ENCODE measurements at places on chromosomes 5 and 9. TPM values are rescaled to one million over a fixed set of nuclear protein-coding genes. Genes with fewer than 3 reads are reported as not detected.
A peak's percentile ranks its signal among the peaks of the same experiment; 100 is the strongest.

DNA sequence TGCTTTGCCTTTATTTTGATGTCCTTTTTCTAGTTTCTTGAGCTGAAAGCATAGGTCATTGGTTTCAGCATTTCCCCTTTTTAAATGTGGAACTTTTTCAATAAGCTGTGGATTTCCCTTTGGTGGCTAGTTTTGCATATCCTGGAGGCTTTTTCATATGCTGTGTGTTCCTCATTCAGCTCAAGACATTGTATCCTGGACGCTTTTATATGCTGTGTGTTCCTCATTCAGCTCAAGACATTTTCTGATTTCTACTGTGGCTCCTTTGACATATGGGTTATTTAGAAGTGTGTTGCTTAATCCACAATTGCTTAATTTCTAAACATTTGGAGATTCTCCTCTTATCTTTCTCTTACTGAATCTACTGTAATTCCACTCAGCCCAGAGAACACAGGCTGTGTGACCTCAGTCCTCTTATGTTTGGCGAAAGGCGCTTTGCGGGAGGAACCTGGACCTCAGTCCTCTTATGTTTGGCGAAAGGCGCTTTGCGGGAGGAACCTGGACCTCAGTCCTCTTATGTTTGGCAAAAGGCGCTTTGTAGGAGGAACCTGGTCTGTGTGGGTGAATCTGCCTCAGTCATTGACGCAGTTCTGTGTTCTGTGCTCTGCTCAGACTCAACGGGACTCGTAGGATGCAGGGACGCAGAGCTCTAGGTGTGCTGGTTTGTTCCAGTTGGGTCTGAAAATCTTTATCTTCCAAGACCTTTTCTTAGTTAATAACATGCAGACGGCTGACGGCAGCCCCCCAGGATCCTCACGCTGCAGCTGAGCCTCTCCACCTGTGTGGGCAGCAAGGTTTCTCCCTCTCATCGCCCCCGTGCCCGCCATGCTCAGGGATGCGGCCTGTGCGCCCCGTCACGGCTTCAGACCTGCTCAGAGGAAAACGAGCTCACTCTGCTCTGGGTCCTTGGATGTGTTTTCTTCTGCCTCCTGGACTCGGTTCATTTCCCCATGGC lies 6.0 kb upstream of the SLC9A3 start:
- no peak overlapping the region for H3K27ac ChIP-seq
- H3K27me3 ChIP-seq, result peaks cover 53% of the 10 kb centered on the region
- no peaks in the 10 kb centered on the region for H3K36me3 ChIP-seq
- no peak overlapping the region for H3K4me3 ChIP-seq
- H3K4me1 ChIP-seq, result peaks cover 27% of the 10 kb centered on the region

DNA sequence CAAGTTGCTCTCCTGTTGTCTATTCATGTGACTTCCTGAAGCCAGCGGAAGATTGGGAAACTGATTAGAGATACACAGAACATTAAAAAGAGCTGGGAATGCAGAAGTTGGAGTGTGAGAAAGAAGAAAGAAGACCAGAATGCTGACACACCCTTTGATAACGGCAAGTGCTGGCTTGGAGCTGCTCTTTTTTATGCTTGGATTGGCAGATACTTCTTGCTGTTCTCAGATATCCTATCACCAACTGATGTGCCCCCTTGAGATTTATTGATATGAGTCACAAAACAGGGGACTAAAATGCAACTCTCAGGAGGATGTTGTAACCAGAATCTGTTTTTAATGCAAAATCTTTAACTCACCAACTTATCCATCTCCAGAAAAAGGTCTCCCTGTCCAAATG lies 56.0 kb upstream of the ASTN2 start:
- no peaks in the 10 kb centered on the region for H3K36me3 ChIP-seq
- no peak overlapping the region for H3K27ac ChIP-seq
- no peaks in the 10 kb centered on the region for H3K27me3 ChIP-seq
- no peaks in the 10 kb centered on the region for H3K4me1 ChIP-seq
- H3K4me3 ChIP-seq, result no peak overlapping the region

DNA sequence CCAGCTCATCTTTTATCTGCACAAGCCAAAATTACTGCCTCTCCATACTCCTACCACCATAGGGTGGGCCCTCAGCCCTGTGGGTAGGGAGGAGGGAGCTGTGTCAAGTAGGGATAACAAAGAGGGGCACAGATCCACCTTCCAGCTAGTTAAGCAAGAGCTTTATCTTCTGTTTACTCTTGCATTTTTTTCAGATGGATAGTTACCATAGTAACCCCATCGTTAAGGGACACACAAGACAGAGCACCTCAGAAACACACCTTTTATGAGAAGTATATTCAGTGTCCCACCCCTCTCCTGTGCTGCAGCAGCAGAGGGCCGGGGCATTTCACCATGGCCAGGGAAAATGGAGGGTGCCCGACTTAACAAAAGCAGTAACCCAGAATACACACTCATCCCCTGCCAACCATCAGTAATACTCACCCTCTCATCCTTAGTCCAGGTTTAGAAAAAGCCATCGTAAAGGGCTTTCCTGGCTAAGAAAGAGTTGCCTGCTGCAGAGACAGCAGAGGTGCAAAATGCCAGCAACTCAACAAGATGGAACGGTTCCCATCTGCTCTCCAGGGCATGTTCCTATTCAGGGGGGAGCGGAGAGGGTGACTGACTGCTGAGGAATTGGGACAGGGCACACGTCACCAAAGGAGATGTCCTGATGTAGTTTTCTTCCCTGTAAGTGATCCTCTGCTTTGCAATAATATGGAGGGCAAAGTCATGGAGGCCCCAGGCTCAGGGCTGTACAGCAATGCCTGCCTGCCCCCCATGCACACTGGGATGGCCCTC lies 25.1 kb downstream of the MACROH2A1 start:
- DNase-seq, result no peak
- H3K4me3 ChIP-seq, result no peak overlapping the region
- H3K4me1 ChIP-seq, result peaks cover 70% of the 10 kb centered on the region
- no peak overlapping the region for H3K27ac ChIP-seq

GRCh38 chr9:35103660-35104191 lies 795 bp upstream of the STOML2 start:
- H3K4me1 ChIP-seq, result peaks cover 30% of the 10 kb centered on the region
- H3K27me3 ChIP-seq, result no peaks in the 10 kb centered on the region
- no peak for DNase-seq
- H3K36me3 ChIP-seq, result peaks cover 34% of the 10 kb centered on the region

GRCh38 chr9:94031946-94032345 lies 52.3 kb upstream of the PTPDC1 start:
- DNase-seq, result no peak
- peak overlapping the region; percentile 97 for H3K4me3 ChIP-seq
- no peak overlapping the region for H3K27ac ChIP-seq
- peaks cover 2% of the 10 kb centered on the region for H3K27me3 ChIP-seq
- peaks cover 17% of the 10 kb centered on the region for H3K4me1 ChIP-seq

GRCh38 chr9:36441966-36442365 lies 41.9 kb upstream of the RNF38 start:
- H3K4me1 ChIP-seq, result peaks cover 43% of the 10 kb centered on the region
- no peak for DNase-seq
- H3K27me3 ChIP-seq, result no peaks in the 10 kb centered on the region

Gene PRSS3
- not detected for total RNA-seq

Gene FAM169A
- total RNA-seq, result 10.4 TPM
